ENCODE measurements at places on chromosomes 5 and 9.
A peak's percentile ranks its signal among the peaks of the same experiment; 100 is the strongest.

GRCh38 chr9:99090336-99091130 lies 14.4 kb upstream of the TGFBR1 start:
- DNase-seq = no peak

- DNase-seq = no peak
Measured at GRCh38 chr5:54390015-54390414, 65.5 kb upstream of the HSPB3 start.

DNA sequence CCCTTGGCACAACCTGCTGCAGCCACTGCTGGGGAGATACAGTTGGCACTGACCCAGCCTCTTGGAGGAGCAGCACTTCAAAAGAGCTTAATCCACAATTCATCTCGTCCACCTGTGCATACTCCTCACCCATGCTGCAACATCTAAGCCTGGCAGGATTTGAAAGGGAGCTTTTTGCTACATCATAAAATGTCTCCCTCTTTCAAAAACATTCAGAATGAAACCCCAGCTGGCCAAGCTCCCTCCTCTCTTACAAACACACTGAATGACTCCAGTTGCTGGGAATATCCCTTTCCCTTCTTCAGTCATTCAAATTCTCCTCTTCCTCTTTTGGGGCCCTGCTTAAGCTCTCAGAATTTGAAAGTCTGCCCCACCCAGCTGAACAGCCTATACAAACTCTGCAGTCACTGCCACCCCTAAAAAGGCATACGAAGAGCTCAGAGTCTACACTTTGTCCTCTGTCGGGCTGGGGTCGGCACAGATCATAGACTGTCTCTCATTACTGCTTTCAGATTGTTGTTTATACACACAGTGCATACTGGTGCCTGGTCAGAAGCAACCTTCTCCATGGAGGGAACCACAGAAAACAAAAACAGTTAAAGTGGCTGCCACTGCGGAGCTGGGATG lies 8.8 kb upstream of the C5orf15 start:
- peak; percentile 26 for DNase-seq

DNA sequence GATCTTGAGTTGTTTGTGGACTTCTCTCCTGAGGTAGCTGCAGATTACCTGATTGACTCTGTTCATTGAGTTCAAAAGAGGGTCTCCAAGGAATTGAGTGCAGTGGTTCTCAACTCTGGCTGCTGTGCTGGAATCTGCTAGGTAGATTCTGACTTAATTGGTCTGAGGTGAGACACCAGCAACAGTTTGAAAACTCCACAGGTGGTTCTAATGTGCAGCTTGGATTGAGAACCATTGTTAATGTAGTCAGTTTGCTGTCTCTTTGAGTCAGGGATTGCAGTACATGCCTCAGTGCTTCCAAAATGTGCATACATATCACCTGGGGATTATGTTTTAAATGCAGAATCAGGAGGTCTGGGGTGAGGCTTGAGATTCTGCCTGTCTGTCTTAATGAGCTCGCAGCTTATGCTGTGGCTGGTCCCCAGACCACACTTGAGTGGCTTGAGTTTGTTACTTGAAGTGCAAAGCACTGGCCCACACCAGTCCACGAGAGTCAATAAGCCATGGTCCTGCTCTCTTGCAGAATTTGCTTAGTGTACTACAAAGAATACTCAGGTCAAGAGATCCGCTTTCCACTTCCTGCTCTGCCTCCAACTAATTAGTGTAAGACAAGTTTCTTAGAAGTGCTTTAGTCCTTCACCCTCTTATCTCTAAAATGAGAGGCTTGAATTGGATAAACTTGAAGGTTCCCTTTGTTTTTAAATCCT lies 82.3 kb downstream of the ATG10 start:
- DNase-seq = no peak

- no peak for DNase-seq
Measured at GRCh38 chr5:40653221-40654022, 26.3 kb upstream of the PTGER4 start.

DNA sequence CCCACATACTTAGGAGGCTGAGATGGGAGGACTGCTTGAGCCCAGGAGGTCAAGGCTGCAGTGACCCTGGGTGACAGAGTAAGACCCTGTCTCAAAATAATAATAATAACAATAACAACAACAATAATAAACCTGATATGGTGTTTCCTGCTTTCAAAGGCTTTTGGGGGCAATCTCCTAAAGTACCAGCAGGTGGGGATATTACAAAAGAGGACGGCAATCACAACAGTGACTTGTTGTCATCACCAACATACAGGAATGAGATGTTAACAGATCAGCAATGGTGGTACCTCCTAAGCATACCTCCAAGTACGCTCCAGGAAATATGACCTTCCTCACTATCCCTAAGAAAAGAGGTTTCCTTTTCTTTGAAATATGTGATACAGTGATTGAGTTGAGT lies 91.1 kb upstream of the RNF180 start:
- DNase-seq = peak; percentile 43

- DNase-seq = no peak
Measured at GRCh38 chr5:115470921-115471320, 73.7 kb downstream of the FEM1C start.

GRCh38 chr5:80406980-80407734 lies 707 bp upstream of the ZFYVE16 start:
- DNase-seq = no peak

DNA sequence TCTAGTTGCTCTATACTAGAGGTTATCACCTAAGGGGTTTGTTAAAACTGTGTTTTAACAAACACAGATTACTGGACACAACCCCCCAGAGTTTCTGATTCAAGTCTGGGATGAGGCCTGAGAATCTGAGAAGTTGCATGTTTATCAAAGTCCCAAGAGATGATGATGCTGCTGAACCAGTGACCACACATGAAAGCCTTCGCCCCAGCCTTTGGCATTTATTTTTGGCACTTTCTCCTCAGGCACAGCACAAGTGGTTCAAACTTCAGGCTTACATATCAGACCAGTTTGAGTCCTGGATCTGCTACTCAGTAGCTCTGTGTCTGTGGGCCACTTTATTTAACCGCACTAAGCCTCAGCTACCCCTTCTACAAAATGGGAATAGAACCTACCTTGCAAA lies 407.2 kb upstream of the PIK3R1 start:
- DNase-seq = no peak

GRCh38 chr9:1639166-1639565 lies 376.0 kb upstream of the SMARCA2 start:
- DNase-seq = no peak

GRCh38 chr5:172773481-172774469 lies 2.8 kb upstream of the DUSP1 start:
- DNase-seq = no peak

DNA sequence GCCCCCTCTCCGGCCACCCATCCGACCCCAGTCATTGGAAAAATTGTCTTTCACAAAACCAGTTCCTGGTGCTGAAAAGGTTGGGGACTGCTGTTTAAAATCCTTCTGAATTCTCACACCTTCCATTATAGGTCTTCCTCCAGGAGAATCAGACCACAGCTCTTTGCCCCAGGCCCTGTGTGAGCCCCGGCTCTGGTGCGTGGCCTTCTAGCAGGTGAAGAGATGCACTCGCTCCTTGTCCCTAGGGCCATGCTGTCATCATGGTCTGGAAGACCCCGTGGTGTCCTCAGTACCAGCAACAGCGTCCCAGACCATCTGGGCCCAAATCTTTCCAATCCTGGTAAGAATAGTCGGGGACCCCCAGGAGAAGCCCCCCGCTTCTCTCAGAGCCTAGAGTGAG lies 95.2 kb downstream of the DAP start:
- no peak for DNase-seq

DNA sequence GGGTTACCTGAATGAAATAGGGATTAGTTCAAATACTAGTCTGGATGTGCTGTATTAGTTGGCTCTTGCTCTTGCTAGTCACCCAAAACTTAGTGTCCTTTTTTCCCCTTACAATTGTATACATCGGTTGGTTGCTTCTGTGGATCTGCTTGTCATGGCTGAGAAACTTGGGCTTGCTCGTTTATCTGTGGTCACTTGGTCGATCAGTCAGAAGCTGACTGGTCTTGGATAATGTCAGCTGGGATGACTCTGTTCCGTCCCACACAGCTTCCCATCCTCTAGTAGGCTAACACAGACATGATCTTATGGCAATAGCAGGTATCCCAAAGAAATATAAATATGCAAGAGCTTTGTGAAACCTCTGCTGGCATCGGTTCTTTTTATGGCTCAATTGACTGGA lies 807.4 kb downstream of the MAT2B start:
- no peak for DNase-seq

- DNase-seq = no peak
Measured at GRCh38 chr9:124180557-124180956, 77.2 kb upstream of the NEK6 start.

- no peak for DNase-seq
Measured at GRCh38 chr5:153953411-153953810, 85.3 kb downstream of the FAM114A2 start.

GRCh38 chr5:89449392-89450148 lies 566.6 kb upstream of the MEF2C start:
- no peak for DNase-seq

DNA sequence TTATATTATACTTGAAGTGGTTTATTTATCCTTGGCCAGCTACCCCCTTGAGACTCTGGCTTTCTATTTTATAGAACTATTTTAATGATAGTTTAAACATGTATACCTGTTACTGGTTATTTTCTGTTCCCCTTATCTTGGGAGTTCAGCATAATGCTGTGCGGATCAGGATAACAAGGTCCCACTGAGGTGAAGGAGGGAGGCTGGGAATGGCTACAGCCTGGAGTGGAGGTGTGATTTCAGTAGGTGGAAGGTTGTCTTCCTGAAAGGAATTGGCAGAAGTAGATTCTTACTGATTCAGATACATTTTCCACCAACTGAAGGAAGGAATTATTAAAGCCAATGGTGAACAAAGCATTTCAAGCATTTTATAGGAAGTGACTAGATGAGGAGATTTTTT lies 38.9 kb downstream of the PAM start:
- no peak for DNase-seq

GRCh38 chr5:115388240-115388639 lies 91.8 kb upstream of the CCDC112 start:
- no peak for DNase-seq

DNA sequence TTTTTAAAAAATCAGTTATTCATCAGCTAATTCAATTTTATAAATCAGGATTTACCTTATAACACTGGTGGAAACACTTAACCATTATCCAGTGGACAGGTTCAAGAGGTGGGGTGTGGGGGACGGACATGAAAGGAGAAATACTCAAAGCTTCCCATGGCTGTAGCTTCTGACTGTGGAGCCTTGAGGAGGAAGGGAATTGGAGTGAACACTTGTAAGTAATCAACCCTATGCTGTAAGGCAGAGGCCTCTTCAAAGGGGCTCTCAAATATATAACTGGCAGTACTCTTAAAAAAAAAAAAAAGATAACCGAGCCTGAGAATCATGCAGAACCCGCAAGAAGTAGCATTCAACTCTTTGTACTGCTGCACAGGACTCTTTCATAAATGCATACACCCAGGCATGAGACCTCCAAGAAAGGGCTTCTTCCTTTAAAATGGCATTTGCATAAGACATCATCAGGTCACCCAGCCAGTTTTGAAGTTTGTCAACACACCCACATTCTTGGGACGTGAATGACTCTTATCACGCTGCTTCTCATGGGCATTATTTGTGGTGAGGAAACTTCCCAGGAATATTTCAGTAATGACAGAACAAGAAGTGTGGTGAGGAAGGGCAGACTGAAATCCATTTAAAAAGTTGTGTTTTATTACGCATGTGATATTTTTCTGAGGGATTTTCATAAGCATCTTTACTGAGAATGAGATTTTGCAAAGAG lies 8.1 kb downstream of the OSMR start:
- DNase-seq = no peak

GRCh38 chr5:79069488-79070349 lies at the start of the genes BHMT2 and DMGDH:
TSS of gene BHMT2 (plus strand) at chr5:79069767. CDS start at chr5:79069783, 16 bp downstream.
TSS of gene DMGDH (minus strand) at chr5:79069674. CDS start at chr5:79069620, 54 bp downstream.
- no peak for DNase-seq

DNA sequence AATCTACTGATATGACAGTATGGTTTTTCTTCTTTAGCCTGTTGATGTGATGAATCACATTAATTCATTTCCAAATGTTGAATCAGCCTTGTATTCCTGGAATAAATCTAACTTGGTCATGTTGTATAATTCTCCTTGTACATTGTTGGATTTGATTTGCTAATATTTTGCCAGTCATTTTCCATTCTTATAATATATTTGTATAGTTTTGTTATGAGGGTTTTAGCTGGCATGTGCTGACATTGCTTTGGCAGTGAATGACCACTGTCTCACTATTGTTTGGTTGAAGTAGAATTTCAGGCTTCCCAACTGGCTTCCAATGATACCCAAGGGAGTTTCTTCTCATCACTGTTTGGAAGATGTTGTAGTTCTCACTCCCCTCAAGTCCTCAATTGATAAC lies 983.0 kb upstream of the PTPRD start:
- no peak for DNase-seq

GRCh38 chr9:99093492-99093791 lies 11.5 kb upstream of the TGFBR1 start:
- DNase-seq = no peak

- DNase-seq = no peak
Measured at GRCh38 chr9:34585946-34586669, 3.4 kb downstream of the CNTFR start.

- DNase-seq = no peak
Measured at GRCh38 chr9:125884218-125884595, 137.0 kb downstream of the PBX3 start.

DNA sequence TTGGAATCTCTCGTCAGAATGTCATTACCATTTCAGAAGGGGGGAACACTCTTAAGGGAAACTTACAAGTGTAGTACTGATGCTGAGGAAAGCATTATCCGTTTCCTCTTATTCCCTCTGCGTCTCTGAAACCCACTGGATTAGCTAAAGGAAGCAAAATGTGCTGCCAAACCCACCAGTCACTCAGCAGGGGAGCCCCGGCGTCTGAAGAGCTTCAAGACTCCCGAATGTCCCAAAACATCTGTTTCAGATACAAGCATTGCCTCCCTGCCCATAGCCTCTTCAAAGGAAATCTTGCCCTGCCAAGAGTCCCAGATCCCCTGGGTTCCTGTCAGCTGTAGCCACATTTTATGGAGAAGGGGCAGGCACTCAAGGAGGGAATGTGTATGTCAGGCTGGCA lies 1.0 kb upstream of the HCN1 start:
- no peak for DNase-seq

GRCh38 chr5:38267372-38267771 lies 9.0 kb downstream of the EGFLAM start:
- DNase-seq = no peak

DNA sequence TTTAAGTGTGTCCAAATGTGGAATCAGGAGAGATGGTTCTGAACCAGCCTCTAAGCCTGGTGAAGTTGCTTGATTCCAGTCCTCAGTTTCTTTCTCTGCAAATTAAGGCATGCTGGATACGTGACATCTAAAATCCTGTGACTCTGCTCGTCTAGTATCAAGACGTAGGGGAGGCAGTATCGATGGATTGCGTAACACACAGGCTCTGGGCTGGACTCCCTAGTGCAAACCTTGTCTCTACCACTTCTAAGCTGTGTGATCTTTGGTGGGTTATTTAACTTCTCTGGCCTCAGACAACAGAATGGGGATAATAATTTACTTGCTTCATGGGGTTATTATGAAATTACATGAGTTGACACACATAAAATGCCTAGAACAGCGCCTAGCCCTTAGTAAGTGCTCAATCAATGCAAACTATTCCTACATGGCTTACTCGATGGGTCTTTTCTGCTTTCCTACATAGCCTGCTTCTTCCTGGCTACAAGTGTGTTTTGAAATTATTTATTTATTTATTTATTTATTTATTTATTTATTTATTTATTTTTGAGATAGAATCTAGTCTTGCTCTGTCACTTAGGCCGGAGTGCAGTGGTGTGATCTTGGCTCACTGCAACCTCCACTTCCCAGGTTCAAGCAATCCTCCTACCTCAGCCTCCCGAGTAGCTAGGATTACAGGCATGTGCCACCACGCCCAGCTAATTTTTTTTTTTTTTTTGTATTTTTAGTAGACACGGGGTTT lies 102.1 kb downstream of the EGFLAM start:
- DNase-seq = no peak

All from GM20000 (cell line).